Fibroblast of pulmonary artery (primary cell): ENCODE measurements at places on chromosomes 7 and 10.

DNA sequence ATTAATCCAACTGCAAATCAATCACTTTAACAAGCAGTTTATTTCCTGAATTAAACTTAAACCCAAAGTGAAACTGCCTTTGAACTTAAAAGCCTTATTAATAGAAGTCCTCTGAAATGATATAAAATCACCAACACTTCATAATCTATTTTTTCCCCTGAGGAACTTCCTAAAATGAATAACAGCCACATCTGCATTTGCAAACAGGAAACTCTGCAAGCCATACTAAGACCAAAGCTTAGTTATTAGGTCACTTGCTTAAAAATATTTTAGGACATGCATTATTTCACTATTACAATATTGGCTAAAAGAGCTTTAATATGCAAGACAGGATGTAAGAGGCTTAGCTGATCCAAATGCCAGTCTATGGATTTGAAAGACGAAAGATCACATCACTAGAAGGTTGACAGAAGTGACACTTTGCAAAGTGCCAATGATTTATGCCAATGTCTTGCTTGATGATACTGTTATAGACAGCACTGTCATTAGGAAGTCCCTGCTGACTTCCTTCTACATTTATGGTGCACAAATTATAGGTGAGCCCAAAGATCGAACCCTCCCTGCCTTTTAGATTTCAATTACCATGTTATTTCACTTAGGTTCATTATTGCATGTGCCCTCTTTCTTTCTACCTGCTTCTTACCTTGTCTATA is 99.9 kb upstream of the SKAP2 start:
- DNase-seq = no peak

- DNase-seq = peak; percentile 74
Measured at GRCh38 chr10:7417103-7417623, 6.3 kb upstream of the SFMBT2 start.

- no peak for DNase-seq
Measured at GRCh38 chr7:107076781-107077698, 32.5 kb downstream of the PRKAR2B start.

- peak; percentile 36 for DNase-seq
Measured at GRCh38 chr10:77578583-77579227, 58.9 kb downstream of the KCNMA1 start.

DNA sequence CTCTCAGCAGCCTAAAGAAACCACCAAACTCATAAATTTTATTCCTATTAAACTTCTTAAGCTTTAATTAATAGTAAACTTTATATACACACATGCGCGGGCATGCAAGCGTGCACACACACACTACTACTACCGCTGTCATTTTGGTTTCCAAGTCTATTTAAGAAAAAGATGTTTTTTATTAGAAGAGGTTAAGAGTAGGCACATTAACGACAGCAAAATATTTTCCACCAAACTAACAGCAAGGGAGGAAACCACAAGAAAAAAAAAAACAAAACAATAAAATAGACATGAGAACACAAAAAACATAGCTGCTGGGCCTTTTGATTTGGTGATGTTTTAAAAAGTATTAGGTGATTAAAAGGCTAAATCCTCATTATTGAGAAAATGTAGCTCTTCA is 28.6 kb downstream of the RTKN2 start:
- peak; percentile 36 for DNase-seq

DNA sequence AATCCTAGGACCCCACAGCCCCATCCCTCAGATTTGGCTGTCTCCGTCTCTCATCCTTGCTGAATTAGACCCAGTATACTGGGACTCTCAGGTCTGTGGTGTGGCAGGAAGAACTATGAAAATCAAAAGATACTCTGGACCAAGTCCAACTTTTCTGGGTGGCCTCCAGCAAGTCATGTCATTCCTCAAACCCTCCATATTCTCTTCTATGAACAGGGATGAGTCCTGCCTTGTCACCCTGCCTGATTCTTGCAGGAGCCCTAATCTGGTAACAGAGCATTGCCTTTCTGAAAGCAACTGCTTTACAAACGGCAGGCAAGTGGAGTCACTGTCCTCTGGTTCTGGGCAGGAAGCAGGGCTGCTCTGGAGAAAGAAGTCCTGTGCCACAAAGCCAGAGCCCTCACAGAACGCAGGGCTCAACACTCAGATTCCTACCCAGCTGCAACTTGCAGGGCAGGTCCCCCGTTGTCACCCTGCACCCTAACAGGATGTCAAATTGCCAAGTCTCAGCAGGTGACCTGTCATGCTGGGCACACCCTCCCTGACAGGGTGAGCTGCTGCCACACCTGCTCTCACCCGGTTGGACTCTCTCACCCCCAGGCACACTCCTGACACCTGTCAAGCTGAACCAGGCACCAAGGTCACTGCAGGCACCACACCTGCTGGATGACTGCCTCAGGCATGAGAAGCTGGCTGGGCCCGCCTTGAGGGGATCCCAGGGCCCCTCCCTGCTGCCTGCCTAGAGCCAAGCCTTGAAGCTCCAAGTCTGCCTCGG is 227.7 kb downstream of the KCNMA1 start:
- DNase-seq = no peak

GRCh38 chr7:157594306-157594705 is 257.5 kb downstream of the DNAJB6 start:
- no peak for DNase-seq

GRCh38 chr10:83164156-83164555 is 975.2 kb upstream of the GHITM start:
- no peak for DNase-seq

GRCh38 chr10:60032723-60033122 is 126.4 kb upstream of the CCDC6 start:
- DNase-seq = peak; percentile 66

DNA sequence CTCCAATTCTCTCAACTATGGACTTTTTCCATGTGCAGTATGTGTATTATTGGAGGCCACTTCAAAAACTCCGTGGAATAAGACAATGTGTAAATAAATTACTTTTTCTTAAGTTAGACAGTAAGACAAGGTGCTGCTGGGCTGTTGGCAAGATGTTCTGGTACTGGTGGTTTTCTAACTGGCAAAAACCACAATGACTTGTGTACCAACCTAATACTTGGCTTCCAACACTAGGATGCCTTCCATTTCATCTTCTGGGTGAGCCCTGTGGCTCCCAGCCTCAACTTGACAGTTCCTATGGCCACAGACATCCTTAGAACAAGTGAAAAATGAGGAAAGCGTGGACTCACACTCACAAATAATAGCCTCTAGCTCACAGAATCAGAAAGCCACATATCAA is 77.0 kb downstream of the OSBPL3 start:
- no peak for DNase-seq

GRCh38 chr7:126715076-126715475 is 537.7 kb downstream of the GRM8 start:
- DNase-seq = no peak

GRCh38 chr7:151298765-151299164 is 42.8 kb upstream of the NUB1 start:
- DNase-seq = no peak

- DNase-seq = no peak
Measured at GRCh38 chr10:88805361-88805760, 2.8 kb downstream of the LIPM start.

GRCh38 chr7:104979167-104979841 is 34.7 kb upstream of the KMT2E start:
- DNase-seq = peak; percentile 86

- no peak for DNase-seq
Measured at GRCh38 chr7:19709249-19709578, 377 bp upstream of the POLR1F start.

- DNase-seq = no peak
Measured at GRCh38 chr7:22355620-22356009, 1.3 kb downstream of the RAPGEF5 start.

DNA sequence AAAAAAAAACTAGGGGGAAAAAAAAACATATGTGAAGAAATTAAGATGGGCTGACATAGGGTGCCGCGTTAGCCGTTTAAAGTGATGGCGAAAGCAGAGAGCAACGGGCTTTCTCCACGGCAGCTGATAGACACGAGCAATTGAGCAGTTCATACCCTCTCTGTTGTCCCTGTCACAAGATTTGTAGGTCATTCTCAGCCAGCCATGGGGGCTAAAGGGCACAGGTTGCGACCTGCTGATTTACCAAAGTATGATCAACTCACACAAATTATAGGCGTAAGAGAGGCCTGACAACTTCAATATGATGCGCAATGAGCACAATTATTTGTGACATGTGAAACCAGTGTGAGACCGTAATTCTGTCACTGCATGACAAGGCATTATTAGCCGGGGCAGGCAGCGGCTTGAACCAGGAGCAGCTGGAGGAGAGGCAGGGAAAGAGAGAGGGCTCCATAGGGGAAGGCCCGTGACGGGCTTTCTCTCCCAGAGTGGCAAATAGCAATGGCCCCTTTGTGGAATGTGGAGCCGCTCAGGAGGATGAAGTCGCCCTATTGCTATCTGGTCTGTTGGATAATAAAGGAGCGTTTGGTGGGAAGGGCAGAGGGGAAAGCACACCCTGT is 195.1 kb upstream of the HABP2 start:
- no peak for DNase-seq

- peak; percentile 45 for DNase-seq
Measured at GRCh38 chr10:69446229-69446628, 5.0 kb upstream of the TSPAN15 start.

DNA sequence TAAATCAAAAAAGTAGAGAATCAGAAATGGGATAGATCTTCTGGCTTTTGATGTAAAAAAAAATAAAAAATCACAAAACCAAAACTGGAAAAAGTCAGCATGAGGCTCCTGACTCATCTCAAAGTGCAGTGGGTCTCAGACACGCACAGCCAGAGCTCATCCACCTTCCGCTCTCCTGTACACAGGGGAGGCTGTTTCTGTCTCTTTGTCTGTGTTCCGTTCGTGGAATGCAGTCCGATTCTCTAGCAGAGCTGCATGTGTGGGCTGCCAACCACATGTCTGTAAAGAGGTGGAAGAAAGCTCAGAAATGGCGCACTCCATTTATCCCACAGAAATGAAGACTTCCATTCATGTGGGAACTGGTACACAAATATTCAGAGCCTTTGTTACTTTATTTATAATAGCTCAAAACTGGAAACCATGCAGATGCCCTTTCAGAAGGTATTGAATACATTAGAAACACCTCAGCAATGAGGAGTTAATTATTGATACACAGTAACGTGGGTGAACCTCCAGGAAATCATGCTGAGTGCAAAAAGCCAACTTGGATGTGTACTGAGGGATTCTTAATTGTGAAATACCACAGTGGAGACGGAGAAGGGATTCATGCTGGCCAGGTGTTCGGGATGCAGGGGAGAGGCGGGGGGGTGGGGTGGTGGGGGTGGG is 123.3 kb downstream of the TRRAP start:
- DNase-seq = no peak

- DNase-seq = no peak
Measured at GRCh38 chr7:74194686-74195085, 15.1 kb upstream of the LAT2 start.

DNA sequence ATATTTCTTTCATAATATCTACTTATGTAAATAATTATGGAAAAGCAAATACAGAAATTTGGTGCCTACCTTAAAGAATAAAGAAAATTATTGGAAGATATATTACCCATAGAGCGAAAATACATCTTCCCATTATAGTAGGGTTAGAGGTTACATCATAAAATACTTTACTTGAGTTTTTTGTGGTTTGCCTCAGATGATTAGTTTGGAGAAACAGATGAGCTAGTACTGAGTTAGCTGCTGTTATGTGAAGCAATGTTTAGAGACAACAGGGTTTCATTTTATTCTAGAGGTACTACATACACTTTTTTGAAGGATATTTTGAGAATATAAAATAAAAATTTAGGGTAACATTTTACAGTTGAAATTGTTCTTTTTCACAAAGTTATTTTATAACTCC is 2.9 kb upstream of the MLLT10 start:
- peak; percentile 21 for DNase-seq

GRCh38 chr7:159237022-159237653 is 92.5 kb upstream of the VIPR2 start:
- no peak for DNase-seq

DNA sequence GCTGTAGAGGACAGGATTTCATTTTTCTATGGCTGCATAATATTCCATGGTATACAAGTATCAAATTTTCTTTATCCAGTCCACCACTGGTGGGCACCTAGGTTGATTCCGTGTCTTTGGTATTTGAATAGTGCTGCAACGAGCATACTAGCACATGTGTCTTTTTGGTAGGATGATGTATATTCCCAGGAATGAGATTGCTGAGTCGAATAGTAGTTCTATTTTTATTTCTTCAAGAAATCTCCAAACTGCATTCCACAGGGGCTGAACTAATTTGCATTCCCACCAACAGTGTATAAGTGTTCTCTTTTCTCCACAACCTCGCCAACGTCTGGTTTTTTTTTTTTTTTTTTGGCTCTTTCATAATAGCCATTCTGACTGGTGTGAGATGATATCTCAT is 550.0 kb downstream of the REEP3 start:
- peak; percentile 3 for DNase-seq

GRCh38 chr7:128703609-128704241 is 31.6 kb downstream of the GARIN1A start:
- DNase-seq = no peak

DNA sequence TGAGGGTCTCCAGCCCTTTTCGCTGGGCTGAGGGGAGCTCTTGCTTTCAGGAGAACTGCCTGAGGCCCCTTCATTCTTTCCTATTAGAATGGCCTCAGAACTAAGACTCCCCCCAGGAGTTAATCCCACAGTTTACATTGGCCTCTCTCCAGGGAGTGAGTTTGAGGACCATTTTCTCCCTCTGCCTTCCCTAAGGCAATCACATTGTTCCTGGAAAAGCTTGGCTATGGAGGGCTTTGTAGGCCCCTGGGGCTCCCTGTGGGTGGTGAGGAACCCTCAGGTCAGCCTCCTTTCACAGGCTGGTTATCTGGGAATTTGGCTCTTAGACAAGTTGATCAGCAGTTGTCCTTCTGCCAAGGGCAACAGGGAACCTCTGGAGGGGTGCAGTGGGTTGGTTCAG is 343.7 kb downstream of the RPS24 start:
- DNase-seq = no peak

GRCh38 chr7:30366606-30367005 is 82.2 kb downstream of the ZNRF2 start:
- DNase-seq = peak; percentile 27

DNA sequence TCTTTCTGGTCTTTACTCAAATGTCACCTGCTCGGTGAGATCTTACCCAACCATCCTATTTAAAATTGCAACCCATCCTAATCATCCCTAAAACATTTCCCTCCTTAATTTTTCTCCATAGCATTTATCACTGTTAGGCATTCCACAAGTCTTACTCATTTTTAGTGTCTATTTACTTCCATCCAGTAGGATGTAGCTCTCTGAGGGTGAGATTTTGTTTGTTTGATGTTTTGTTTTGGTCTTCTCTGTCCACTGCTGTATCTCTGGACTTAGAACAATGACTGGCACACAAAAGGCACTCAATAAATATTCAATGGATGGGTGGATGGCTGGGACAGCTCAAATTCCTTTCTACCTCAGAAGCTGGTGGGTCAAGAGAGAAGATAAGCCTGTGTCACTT is 15.8 kb upstream of the DUSP5 start:
- DNase-seq = no peak

GRCh38 chr7:18151422-18151821 is 123.8 kb upstream of the PRPS1L1 start:
- peak; percentile 8 for DNase-seq

GRCh38 chr10:10819206-10819856 is 198.3 kb upstream of the CELF2 start:
- no peak for DNase-seq

GRCh38 chr10:30442019-30442606 is 8.1 kb downstream of the MAP3K8 start:
- no peak for DNase-seq
